Skin of body (tissue), 3 donors: ENCODE measurements at places on chromosomes 16 and 17. TPM values are rescaled to one million over a fixed set of nuclear protein-coding genes. Genes with fewer than 3 reads are reported as not detected.

Gene ABCA9
- total RNA-seq, result 18.9 TPM

Gene CD300E
- 1.2 TPM for total RNA-seq

Gene RNF167
- 20.6 TPM for total RNA-seq

Gene TMEM94
- 21.6 TPM for total RNA-seq

Gene SYT17
- total RNA-seq, result 3.1 TPM

Gene SDR42E2
- not detected for total RNA-seq

Gene MARVELD3
- 3.0 TPM for total RNA-seq

Gene GDPD1
- 2.7 TPM for total RNA-seq

Gene SEZ6L2
- 2.9 TPM for total RNA-seq

Gene PTX4
- 0.10 TPM for total RNA-seq

Gene KRTAP3-2
- 2.3 TPM for total RNA-seq

Gene KRTAP2-3
- 0.30 TPM for total RNA-seq

Gene CCL1
- not detected for total RNA-seq

Gene TP53TG3
- total RNA-seq, result not detected

Gene KCNJ12
- 3.1 TPM for total RNA-seq

Gene NAGS
- 0.49 TPM for total RNA-seq

Gene GPRC5C
- total RNA-seq, result 15.4 TPM

Gene FBXO39
- total RNA-seq, result 0.30 TPM

Gene KCNG4
- total RNA-seq, result not detected

Gene TBC1D3L
- total RNA-seq, result 2.8 TPM

Gene HOXB6
- total RNA-seq, result 2.9 TPM

Gene CDH3
- total RNA-seq, result 41.4 TPM

Gene TNFRSF17
- 0.30 TPM for total RNA-seq

Gene CCDC144A
- 1.7 TPM for total RNA-seq

Gene NFATC3
- 21.5 TPM for total RNA-seq

Gene USP22
- total RNA-seq, result 137 TPM

Gene KRT33A
- total RNA-seq, result 22.0 TPM

Gene PRM1
- total RNA-seq, result not detected

Gene CIITA
- 5.7 TPM for total RNA-seq

Gene SLC12A3
- total RNA-seq, result not detected

Gene KRTAP9-8
- total RNA-seq, result 8.5 TPM

Gene TAT
- not detected for total RNA-seq

Gene RAB11FIP3
- total RNA-seq, result 17.2 TPM

Gene NKIRAS2
- 21.5 TPM for total RNA-seq

Gene CRYM
- 3.2 TPM for total RNA-seq

Gene CDC27
- total RNA-seq, result 71.5 TPM

Gene ABCC6
- total RNA-seq, result 1.9 TPM

Gene KRT39
- total RNA-seq, result 6.4 TPM

Gene ADGRG3
- total RNA-seq, result 2.5 TPM

Gene PRR15L
- total RNA-seq, result 1.7 TPM

Gene TBC1D24
- total RNA-seq, result 8.8 TPM

Gene TERB1
- total RNA-seq, result 0.10 TPM

Gene KIAA0513
- total RNA-seq, result 8.4 TPM

Gene ZNF287
- total RNA-seq, result 5.2 TPM

Gene LRRC46
- total RNA-seq, result 0.10 TPM

Gene PDF
- 8.9 TPM for total RNA-seq

Gene PLA2G10
- total RNA-seq, result not detected

Gene CA7
- not detected for total RNA-seq

Gene CMTM2
- total RNA-seq, result 2.5 TPM

Gene TLCD2
- total RNA-seq, result 4.6 TPM

Gene MARCHF10
- not detected for total RNA-seq

Gene WSB1
- total RNA-seq, result 222 TPM
